KBM-7 (cell line): ENCODE measurements at places on chromosomes 7 and 10.

- peak; percentile 60 for DNase-seq
Measured at GRCh38 chr10:98980353-98980752, 255.3 kb downstream of the HPSE2 start.

DNA sequence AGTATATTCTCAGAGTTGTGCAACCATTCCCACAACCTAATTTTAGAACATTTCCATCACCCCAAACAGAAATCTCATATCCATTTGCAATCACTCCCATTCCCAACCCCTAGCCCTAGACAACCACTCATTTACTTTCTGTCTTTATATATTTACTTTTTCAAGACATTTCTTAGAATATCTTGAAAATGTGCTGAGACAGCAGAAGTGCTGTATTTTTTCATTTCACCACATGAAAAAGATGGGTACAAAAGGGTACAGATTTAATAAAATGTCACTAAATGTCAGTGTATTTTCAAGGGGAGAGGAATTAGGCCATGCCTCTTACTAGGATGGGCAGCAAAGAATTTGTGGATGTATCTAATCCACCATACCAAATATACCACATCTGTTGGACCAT lies 51.6 kb upstream of the CCDC6 start:
- no peak for DNase-seq

DNA sequence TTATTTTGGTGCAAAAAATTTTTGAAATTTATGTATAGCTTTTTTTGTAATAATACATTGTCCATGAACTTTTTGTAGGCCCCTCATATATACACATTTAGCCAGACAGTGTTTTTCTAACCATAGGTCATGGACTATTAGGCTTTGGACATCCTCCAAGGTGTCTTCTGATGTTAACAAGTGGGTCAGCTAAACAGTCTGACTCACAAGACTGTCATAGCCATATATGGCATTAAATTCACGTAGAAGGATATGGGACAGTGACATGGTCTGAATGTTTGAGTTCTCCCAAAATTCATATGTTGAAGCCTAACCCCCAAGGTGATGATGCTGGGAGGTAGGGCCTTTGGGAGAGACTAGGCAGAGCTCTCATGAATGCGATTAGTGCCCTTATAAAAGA lies 14.0 kb upstream of the NUB1 start:
- DNase-seq = no peak

GRCh38 chr7:152851881-152852417 lies 92.4 kb downstream of the ACTR3B start:
- DNase-seq = no peak

GRCh38 chr10:125128397-125129075 lies 31.8 kb downstream of the CTBP2 start:
- no peak for DNase-seq

GRCh38 chr7:30918676-30919075 lies 7.0 kb downstream of the AQP1 start:
- no peak for DNase-seq

GRCh38 chr10:102300278-102300843 lies 55.0 kb downstream of the GBF1 start:
- no peak for DNase-seq

- DNase-seq = no peak
Measured at GRCh38 chr7:127907110-127908040, 123.9 kb downstream of the LRRC4 start.

GRCh38 chr10:49282879-49283341 lies 16.1 kb upstream of the C10orf71 start:
- DNase-seq = no peak

DNA sequence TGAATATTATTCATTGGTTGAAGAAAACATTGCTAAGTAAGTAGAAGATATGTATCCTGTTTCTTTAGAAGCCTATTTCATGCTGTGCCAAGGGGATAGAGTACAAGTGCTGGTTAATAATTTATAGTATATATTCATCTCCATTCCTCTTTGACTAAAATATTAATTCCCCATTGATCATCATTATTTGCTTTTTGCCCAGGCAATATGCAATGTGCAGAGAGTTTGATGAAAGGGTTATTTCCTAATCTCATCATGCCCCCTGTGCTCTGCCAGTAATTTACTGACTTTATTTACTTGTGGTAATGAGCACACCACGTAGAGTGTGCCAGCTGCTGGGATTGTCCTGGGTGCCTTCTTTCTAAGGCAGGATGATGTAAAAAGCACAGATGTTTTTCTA lies 180.9 kb downstream of the REEP3 start:
- DNase-seq = no peak

- DNase-seq = no peak
Measured at GRCh38 chr7:82428186-82428961, 15.2 kb downstream of the CACNA2D1 start.

GRCh38 chr7:47743965-47744591 lies 162.2 kb upstream of the TNS3 start:
- no peak for DNase-seq

- DNase-seq = no peak
Measured at GRCh38 chr7:131726031-131726430, 169.6 kb upstream of the PODXL start.

- no peak for DNase-seq
Measured at GRCh38 chr10:28020993-28021982, 22.4 kb upstream of the ODAD2 start.

DNA sequence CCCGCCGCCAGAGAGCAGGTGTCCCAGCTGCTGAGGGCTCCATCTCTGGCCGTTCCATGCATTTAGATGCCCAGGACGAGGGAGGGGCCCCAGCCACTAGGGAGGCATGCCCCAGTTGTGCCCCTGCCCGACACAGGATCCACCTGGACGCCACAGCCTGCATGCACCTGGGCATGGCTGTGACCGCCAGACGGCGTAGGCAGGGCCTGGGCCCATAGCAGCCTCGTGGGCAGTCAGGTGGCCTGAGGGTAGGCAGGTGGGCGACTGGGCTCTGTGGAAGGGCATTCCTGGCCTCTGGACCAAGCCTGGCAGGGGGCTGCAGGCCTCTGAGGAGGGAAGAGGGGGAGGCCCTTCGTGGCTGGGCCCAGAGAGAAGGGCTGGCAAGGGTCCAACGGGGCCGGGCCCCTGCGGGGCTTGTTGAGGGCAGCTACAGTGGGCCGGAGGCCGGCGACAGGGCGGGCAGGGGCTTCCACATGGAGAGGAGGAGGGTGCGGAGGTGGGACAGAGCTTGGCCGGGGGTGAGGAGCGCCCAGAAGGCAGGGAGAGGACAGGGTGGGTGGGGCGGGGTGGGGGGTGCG lies 76.0 kb upstream of the NKX6-2 start:
- DNase-seq = no peak

GRCh38 chr10:48623607-48624132 lies 18.8 kb upstream of the ARHGAP22 start:
- DNase-seq = no peak

- peak; percentile 9 for DNase-seq
Measured at GRCh38 chr7:152108359-152108758, 82.9 kb downstream of the GALNT11 start.

DNA sequence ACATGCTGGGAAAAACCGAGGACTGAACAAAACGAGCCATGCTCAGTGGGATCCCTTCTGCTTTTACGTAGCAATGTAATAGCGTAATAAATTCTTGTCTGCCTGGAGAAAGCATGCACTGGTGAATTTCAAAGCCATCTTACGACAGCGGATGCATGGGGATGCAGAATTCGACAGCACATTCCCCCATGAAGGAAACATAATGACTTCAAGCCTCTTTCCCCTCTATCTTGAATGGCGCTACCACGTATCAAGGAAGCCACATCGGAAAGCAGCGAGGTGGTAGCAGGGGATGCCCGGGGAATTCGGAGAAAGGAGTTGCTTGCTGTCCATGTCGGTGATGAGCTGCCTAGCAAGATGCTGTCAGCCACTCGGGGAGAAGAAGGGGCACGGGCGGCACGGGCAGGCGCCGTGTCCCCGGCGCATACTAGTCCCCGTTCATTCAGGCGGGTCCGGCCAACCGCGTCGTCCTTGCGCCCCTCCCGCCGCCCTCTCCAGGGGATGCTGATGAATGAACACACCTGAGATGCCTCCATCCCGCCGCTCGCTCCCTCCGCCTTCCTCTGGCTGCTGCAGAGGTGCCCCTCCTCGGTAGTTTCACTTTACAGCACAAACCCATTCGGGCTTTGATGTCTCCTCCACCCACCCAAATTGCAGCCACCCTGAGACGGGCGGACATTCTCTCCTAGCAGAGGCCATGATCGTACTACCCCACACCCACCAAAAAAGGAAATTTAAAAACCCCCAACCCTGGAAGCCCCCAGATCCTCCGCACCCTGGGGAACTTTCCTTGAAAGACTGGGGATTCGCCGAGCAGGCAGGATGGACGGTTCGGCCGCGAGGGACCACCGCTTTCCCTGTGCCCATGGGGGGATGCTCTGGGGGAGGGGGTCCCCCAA lies 644 bp downstream of the SORBS1 start:
- peak; percentile 34 for DNase-seq

- DNase-seq = no peak
Measured at GRCh38 chr7:156363751-156364150, 276.8 kb upstream of the RNF32 start.

GRCh38 chr10:32773105-32773504 lies 184.9 kb downstream of the ITGB1 start:
- no peak for DNase-seq

- DNase-seq = no peak
Measured at GRCh38 chr7:35762781-35763180, 38.1 kb upstream of the SEPTIN7 start.

- peak; percentile 79 for DNase-seq
Measured at GRCh38 chr10:88879534-88880281, at the start of gene STAMBPL1. Gene STAMBPL1 (plus strand): TSS chr10:88880245. CDS start chr10:88901709, 21,464 bp downstream.

DNA sequence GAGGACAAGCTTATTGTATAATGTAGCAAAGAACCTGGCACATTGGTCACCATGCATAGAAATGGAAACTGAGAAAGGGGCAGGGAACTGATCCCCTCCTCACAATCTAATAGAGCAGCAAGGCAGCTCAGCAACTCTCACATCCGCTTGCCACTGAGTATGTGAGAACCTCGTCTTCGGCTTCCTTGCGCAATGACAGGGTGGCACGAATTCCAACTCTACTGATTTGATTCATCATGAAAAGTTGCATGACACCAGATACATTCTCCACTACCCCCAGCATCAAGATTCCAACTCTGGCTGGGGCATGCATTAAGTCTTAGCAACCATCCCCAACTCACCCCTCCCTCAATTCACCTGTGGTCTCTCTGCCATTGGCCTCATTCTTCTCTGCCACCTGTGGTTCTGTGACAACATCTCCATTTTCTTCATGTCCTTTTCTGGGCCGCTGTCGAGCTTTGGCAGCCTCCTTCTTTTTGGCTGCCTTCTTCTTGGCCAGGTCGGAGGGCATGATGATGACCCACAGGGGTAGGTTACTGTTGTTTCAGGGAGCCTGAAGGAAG lies 976 bp downstream of the ABCF2 start:
- no peak for DNase-seq

- no peak for DNase-seq
Measured at GRCh38 chr10:95336702-95337101, 45.9 kb upstream of the PDLIM1 start.

DNA sequence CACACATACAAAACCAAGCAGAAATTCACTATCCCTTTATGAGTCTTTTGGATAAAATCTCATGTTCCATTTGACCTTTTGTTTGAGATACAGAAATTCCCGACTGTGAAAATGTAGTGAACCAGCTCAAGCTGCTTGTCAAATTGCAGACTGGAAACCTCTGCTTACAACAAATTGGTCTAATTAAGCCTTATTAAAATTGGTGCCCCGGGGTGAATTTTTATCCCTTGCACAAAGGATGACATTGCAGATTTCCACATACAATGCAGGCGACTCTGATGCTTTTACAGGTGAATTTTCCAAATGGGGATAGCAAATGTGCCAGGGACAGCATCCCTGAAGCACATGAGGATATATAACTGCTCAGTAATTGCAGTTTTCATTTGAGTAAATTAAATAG lies 257.3 kb downstream of the BMPER start:
- DNase-seq = no peak

- peak; percentile 28 for DNase-seq
Measured at GRCh38 chr7:47520406-47520805, 61.5 kb downstream of the TNS3 start.

GRCh38 chr10:122243550-122243949 lies 27.5 kb upstream of the BTBD16 start:
- no peak for DNase-seq

GRCh38 chr7:28078036-28078901 lies 102.3 kb downstream of the JAZF1 start:
- peak; percentile 58 for DNase-seq

DNA sequence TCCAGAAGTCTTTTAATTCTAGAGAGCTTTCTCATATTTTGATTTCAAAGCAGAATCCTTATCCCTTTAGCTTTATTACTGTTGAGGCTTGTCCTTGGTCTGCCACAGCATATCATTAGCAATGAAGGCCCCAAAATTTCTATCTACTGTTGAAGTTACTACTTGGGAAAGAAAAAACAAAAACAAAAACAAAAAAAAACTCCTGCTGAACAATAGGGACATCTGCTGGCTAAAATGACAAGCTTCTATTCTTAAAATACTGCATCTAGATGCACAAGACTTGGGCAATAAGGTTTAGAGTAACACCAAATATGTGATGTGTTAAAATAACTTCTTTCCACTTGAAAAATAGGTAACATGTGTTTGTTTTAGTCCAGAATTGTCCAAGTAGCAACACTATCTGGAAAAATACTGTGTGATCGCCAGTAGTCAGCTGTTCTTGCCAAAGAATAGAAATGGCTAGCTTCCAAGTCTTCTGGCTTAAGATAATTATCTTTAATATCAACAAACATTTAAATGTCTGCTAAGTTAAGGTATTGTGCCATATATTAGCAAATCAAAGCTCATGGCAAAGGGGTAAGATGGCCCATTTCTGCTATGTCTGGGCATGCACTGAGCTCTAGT lies 3.8 kb upstream of the DMTF1 start:
- DNase-seq = peak; percentile 49

DNA sequence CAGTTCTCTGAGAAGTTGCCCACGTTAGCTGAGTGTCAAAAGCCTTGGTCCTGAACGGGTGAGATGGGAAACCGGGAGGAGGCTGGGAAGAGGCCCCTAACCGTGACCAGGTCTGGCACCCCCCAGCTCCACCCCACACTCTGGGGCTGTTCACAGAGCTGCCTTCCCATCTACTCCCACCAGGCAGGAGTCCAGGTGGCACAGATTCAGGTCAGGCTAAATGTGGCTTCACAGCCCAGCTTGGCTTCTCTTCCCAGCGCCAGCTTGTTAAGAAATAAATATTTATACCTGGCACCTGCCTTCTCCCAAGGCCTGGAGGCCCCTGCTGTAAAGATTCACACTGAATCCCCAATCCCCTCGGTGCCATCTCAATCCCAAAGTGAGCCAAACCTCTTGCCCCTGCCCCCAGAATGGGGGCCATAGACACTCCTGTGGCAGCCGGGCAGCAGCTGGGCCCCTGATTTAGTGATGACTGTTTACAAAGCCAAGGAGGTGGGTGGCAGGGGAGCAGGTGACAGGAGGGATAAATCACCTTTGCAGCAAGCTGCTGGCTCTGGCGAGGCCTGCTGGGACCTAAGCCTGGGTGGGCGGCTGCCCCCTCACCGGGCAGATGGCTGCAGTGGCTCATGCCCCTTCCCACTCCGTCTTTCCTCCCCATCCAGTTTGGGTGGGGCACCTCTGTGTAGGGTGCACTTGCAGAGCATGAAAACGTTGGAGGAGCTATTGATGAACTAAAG lies 72.5 kb downstream of the GOLGA7B start:
- DNase-seq = no peak
